ENCODE measurements at places on chromosomes 16 and 17.

DNA sequence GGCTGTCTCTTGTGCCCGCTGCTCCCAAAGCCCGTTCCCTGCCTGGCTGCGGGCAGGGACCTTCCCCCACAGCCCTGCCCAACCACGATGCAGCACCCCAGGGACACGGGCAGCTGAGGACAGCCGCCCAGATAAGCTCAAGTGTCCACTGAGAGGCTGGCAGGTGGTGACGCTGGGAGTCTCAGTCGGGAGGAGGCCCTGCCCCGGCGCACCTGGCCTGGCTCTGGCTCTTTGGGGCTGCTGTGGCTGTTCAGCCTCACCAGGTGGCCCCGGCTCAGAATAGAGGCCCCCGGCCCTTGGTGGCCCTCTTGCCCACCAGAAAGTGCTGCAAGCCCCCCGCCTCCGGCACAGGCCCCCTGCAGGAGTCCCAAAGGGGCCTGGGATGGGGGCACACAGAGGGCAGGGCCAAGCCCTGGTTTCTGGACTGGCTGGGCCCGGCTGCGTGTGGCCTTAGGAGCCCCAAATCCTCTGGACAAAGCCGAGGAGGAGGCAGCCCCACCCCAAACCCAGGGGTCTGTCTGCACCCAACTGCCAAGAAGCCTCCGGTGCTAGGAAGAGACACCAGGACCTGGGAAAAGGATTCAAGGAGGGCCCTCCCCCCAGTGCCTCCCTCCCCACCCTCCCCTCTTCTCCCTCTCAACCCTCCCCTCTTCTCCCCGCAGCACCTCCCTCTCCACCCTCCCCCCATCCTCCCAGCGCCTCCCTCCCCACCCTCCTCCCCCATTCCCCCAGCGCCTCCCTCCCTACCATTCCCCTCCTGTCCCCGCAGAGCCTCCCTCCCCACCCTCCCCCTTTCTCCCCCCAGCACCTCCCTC, 5.3 kb downstream of the NTHL1 start:
- DNase-seq, result no peak

- DNase-seq, result no peak
Measured at GRCh38 chr17:73196500-73196899, 3.6 kb downstream of the COG1 start.

DNA sequence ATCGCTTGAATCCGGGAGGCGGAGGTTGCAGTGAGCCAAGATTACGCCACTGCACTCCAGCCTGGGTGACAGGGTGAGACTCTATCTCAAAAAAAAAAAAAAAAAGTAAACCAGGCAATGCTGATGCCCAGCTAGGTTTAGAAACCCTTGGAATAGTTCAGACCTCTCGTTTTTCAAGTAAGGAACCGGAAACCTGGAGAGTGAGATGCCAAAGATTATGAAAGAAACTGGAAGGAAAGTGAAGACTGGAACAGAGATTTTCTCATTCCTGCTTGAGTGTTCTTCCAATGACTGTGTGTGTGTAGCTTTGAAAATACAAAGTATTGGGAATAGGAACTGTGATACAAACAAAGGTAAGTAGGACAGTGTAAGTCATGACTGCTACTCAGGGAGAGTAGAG, 35.7 kb downstream of the MYH3 start:
- no peak for DNase-seq

DNA sequence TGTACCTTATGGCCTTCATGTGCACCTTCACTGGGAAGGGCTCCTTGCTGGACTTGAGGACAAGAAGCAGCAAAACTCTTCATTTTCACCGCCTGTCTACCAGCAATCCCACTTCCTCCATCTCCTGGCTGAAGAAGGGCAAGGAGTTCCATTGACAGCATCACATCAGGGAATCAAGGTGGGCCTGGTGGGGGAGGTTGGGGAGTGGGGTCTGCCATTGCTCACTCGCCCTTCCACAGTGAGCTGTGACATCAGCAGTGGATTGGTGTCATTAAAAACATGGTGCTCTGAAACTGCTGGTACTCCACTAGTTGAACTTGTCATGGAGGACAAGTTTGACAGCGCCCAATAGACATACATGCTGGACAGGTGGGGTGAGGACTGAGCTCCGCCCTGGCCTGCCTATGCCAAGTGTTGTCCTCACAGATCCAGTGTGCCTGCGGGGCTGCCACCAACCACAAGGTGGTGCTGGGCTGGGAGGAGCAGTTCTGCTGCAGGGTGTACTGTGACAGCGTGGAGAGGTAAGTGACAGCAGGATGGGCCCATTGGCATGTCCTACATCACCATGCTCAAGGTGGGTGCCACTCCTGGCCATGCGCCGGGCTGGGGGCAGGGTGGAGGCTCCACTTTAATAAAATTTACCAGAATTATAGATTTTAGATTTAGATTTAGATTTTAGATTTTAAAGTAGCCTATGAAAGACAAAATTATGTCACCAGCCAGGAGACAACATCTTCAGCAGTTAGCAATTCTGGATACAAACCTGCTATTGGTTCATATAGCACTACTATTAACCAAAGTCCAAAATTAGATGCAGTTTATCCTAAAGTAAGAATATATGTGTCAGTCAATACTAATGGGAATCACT, 1729.1 kb downstream of the TP53TG3F start:
- no peak for DNase-seq

DNA sequence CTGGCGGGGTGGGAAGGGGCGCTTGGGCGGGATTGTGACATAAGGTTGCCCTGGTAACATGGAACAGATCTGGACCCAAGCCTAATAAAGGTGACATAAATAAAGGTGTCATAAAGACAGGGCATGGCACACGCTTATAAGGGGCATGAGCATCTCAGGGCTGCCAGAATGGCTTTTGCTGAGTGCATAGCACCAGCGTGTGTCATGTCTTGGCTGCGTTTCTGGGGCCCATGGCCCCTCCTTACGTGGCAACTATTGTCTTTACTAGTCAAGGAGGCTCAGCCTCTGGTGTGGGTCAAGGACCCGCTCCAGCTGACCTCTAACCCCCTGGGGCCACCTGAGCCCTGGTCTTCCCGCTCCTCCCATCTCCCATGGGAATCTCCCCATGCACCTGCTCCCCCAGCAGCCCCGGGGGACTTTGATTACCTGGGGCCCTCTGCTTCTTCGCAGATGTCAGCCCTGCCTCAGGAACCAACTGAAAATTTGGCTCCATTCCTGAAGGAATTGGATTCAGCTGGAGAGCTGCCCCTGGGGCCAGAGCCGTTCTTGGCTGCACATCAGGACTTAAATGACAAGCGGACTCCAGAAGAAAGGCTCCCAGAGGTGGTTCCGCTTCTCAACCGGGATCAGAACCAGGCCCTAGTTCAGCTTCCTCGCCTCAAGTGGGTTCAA, 13.9 kb downstream of the LRRC37B start:
- DNase-seq, result no peak

DNA sequence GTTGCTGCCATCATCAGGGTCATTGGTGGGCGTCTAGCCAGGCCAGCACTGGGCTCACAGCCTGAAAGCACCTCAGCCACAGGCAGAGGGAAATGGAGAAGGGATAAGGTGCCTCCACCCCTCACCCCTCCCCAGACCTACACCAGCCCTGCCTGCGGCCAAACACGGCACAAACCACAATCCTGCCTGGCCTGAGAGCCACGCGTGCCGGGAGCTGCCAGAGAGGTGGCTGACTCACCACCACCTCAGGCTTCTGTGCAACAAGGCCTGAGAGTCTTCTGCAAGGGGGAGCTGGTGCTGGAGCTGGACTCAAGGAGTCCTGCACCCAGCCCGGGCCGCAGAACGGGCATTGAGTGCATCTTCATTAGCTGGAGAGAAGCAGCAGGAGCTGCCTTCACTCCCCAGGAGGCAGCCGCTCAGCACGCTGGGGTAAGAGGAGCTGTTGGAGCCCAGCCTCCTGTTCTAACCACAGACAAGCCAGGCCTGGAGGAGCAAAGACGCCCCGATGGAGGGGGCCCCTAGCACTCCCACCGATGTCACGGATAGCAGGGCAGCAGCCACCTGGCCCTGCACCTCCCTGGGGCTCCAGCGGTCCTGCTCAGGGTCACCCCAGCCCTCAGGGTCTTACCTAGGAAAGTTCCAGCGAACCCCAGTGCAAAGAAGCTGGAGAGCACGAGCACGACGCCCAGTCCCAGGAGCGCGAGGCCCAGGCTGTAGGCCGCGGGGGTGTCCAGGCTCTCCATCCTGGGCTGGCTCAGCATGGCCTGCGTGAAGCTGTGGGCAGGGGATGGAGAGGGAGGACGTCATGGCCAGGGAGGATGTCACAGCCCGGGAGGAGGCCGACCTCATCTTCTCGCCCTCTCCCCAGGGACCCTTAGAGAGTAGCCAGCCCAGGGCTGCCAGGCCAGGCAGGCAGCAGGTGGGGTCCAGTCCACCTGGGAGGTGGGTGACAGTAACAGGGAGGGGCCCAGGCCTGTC, 16.0 kb upstream of the RASD1 start:
- DNase-seq, result no peak

DNA sequence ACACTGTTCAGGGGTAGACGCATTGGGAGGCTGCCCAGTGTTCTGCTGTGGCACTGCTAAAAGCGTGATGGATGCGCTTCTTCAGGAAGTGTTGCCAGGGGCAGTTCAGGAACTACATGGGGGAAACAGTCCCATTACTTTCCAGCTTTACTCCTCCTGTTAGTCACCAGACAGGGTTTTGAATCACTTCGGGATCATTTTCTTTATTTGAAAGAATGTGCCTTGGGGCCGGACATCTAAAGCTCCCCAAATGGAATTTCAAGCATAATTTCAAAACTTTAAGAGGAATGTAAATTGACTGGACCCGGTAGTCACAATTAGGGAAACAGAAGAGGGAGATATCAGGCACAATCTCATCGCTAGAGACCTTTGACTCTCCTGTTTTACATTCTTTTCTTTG, 1.3 kb upstream of the KRTAP2-1 start:
- no peak for DNase-seq

GRCh38 chr17:79933863-79934652, 94.8 kb upstream of the CBX4 start:
- DNase-seq, result no peak

DNA sequence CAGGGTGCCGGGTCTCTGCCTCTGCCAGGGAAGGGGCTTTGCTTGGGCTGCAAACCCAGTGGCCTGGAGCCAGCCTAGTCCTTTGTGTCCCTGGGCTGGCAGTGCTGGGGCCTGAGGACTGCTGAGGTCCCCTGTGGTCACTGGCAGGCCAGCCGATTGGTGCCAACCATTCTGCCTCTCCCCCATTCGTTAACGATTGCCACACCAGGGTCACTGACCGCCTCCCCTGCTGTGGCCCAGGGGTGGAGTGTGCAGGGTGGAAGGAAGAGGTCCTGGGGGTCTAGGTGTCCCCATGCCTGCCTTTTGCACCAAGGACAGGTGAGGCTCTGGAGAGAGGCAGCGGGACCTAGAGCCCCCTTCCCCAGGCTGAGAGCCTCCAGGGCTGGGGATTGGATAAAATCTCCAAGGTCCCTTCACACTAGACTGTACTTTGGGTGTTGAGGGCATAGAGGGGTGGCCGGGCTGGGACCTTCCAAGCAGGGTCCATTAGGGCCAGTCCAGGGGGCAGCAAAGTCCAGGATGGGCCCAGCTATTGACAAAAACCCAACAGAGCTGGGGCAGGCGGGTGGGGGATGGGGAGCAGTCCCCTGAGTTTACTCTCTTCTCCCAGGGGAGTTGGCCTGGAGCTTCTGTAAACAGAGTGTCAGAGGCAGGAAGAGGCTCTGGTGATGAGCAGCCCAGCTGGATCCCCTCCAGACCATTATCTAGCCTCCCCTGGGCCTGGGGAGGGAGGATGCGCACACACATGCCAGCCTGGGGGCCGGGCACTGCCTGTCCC, 1.1 kb downstream of the VASN start:
- no peak for DNase-seq

DNA sequence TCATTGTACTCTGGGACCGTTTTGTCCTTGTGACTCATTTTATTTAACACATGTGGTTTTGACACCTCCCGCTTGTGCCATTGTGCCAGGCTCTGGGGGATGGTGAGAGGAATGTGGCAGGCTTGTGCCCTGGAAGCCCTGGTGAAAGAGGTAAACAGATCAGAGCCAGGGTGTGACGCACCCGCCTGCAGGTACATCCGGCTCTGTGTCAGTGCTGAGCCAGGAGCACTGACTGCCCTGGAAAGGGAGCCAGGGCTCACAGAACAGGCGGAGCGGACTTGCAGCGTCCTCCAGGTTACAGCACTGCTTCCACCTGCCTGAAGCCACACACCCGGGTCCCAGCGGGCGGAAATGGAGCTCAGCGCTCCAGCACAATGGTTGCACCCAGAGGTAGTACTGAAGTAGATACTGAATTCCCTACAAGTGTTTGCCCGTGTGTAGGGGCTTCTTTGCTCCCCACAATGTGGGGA, 30.6 kb downstream of the CDRT15 start:
- no peak for DNase-seq

DNA sequence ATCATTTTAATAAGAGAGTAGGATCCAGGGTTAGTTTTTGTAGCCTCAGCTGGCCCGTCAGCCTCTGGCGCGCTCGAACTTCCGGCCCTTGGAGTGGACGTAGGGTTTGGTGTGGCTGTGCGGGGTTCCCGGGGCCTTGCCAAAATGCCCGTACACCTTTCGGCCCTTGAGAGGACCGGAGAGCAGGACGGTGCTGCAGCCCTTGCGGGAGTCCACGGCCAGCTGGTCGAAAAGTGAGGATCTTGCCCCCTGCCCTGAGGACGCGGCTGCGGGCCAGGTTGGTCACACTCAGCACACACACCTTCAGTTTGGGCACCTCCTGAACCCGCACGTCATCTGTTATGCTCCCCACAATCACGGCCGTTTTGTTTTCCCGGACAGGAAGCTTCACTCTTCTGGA, 42.2 kb upstream of the CNTNAP4 start:
- no peak for DNase-seq

DNA sequence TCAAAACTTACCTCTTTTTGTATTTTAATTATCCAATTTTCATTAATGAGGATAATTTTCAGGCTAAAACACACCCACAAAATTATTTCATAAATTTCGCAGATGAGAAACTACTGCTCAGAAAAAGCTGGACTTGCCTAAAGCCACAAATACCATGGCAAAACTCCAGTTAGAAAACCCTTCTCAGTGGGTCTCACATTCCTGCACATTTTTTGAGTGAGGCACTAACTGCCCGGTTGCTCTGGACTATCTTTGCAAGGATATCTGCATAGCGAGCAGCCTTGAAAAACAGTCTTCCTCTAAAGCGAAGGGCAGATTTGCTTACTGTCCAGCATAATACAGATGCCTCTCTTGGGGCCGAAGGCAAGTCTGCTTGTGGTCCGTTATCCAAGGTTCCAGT, 9.8 kb downstream of the MPHOSPH6 start:
- no peak for DNase-seq

GRCh38 chr16:75919664-75920063, 193.4 kb upstream of the CPHXL start:
- DNase-seq, result no peak

DNA sequence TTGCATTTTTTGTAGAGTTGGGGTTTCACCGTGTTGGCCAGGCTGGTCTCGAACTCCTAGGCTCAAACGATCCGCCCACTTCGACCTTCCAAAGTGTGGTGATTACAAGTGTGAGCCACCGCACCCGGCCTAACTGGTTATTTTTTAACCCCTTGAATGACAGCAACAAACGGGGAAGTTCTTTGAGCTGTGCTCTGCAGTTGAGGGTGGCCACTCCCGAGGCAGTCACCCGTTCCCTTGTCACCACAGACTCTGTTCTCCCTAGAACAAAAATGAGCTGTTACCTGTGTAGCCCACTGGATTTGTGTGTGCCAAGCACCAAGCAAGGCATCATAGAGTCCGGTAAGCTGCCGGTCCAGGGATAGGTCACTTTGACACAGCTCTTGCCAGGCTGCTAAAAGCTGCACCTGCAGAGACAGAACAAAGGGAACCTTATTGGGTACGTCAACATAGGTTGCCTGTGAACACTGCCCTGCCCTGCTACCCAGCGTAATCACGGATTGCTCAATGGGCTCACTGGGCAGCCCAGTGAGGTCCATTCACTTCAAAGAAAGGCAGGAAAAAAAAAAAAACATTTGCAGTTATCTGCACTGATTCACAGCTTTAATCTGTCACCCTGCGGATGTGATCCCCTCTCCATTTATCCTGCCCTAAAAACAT, 19.6 kb downstream of the COG7 start:
- DNase-seq, result no peak

All from stimulated activated CD4-positive, alpha-beta T cell treated with anti-CD3 and anti-CD28 coated beads, Interleukin-1b, Interleukin-23, amount 100 ng/mL, for 1 hour (primary cell).